Activated naive CD4-positive, alpha-beta T cell (primary cell): ENCODE measurements at places on chromosomes 3 and 15.

GRCh38 chr3:4078903-4079302 is 224.3 kb upstream of the SETMAR start:
- DNase-seq, result no peak

GRCh38 chr3:172094621-172095557 is 55.5 kb downstream of the FNDC3B start:
- no peak for DNase-seq

DNA sequence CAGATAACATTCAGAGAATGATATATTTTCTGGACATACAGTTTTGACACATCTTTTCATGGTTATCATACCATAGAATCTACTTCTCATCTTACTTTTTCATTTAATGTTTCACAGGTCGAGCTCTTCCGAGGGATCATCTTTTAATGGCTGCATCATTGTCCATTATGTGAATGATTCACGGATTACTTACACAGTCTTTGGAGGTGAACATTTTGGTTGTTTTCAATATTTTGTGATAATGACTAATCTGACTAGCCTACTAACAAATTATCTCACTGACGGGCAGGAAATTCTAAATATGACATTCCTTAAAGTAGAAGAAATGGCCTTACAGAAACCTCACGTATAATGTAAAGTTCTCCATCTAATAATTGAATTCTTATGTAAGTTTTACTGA is 209.1 kb upstream of the STRIT1 start:
- DNase-seq, result no peak

DNA sequence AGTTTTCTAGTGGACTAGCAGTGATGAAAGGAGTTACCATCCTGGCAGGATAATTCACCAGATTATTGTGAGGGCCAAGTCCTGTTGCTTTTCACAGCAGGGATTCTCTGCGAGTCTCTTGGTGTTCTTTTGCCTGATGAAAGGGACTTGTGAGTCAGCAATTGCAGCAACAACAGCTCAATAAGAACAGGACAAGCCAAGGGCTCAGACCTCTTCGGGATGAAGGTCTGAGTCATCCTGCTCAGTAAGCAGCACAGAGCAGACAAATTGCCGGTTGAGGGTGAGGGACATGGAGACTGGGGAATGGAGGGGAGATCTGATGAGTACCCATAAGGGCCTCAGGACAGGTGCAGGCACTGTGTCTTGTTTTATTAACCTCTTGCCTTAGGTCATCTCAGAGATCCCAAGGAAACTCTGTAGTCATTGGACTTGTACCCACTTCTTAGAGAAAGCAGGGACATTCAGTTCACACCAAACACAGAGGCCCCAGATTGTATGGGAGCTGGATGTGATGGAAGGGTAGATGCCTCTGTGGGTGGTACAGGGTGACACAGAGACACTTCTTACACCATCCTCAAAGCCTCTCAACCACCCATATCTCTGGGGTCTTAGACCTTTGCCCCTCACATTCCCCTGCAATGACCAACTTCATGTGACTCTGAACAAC is 173.8 kb upstream of the TLE3 start:
- no peak for DNase-seq

GRCh38 chr15:78872155-78872971 is at the start of gene MORF4L1:
Gene MORF4L1 (plus strand): TSS chr15:78872890. CDS start chr15:78873018, 128 bp downstream.
- peak; percentile 89 for DNase-seq

GRCh38 chr15:20344601-20345400 is 196.8 kb downstream of the GOLGA6L6 start:
- no peak for DNase-seq

DNA sequence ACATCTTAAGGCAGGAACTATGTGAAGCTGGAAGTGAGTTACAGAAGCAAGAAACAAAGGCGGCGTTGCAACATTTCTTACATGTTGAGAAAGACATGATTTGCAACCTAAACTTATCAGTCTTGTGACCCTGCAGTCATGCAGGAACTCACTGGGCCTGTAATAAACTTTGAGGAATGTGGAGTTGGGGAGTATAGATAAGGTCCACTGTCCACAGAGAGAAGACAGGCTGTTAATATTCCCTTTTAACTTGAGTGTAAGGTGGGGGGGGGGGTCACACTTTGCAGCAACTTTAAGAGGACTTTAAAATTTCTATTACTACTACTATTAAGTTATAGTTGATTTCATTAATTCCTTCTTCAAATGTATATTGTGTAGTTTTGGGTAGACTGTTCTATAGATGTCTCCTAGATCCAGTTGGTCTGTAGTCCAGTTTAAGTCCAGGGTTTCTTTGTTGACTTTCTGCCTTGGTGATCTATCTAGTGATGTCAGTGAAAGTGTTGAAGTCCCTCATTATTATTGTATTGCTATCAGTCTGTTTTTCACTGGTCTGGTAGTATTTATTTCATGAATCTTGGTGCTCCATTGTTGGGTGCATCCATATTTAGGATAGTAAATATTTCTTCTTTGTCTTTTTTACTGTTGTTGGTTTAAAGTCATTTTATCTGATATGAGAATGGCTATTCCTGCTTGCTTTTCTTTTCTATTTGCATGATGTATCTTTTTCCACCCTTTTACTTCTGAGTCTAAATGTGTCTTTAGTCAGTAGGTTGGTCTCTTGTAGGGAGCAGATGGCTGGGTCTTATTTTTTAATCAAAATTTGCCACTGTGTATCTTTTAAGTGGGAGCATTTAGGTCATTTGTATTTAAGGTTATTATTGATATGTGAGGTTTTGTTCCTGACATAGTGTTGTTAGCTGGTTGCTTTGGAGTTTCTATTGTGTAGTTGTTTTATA is 15.6 kb upstream of the FAM98B start:
- DNase-seq, result no peak

DNA sequence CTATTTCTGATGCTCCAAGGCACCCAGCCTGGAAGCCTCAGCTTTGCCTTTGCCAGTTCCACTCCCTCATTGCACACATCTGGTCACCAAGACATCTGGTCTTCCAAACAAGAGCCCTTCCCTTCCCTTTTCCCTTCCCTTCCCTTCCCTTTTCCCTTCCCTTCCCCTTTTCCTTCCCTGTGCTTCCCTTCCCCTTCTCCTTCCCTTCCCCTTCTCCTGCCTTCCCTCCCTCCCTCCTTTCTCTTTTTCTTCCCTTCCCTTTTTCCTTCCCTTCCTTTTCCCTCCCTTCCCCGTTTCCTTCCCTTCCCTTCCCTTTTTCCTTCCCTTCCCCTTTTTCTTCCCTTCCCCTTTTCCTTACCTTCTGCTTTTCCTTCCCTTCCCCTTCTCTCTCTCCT is 2.4 kb upstream of the CGNL1 start:
- DNase-seq, result no peak

DNA sequence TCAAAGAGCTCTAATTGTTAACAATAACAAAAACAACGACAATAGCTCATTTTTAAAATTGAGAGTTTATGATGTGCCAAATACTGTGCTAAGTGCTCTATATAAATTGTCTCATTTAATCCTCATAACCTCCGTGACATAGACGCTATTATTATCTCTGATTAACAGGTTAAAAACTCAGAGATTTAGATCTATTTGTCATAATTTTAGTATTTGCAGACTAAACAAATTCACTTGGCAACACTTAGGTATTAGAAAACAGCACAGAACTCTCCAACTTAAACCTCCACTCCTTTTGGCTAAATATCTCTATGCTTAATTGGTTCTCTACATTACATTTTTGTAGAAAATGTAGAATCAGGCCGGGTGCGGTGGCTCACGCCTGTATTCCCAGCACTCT is 136.4 kb downstream of the SPATA16 start:
- DNase-seq, result no peak

- DNase-seq, result no peak
Measured at GRCh38 chr3:79367066-79367465, 400.7 kb downstream of the ROBO1 start.

GRCh38 chr3:174776636-174777035 is 82.5 kb upstream of the NAALADL2 start:
- DNase-seq, result no peak

GRCh38 chr15:29071232-29071881 is 185.6 kb downstream of the APBA2 start:
- no peak for DNase-seq

GRCh38 chr3:57803647-57804081 is 47.6 kb downstream of the SLMAP start:
- no peak for DNase-seq

DNA sequence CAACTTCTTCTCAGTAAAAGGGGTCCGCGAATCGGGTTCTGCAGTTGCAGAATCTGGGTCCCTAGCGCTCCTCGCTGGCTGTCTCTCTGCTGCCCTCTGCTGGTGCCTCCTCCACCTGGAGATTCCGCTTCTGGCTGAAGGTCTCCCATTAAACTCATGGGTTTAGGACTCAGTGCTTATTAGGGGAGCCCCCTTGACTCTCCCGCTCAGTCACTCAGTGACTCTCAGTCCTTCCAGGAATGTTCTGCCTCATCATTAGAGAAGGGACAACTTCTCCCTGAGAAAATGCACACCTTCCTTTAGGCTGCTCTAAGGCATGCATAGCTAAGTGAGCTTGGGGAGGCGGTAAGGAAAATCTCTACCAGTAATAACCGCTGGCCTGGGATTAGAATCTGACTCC is 7.1 kb downstream of the CPN2 start:
- DNase-seq, result peak; percentile 67

DNA sequence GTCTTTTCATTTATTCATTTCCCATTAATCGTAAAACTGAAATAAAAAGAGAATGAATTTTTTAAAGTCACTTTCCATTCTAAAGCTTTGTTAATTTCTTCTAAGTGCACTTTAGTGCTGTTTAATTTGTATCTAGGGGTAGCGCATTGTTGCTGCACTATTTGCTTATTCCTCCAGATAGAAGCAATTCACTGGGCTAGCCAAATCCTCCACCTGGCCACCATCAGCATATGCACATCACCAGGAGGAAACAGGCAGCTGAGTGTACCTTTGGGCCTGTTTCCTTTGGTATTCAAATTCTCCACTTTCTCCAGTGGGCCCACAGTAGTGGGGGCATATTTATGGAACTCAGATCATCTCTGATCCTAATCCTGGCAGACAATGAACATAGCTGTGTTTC is 29.8 kb upstream of the CPB1 start:
- no peak for DNase-seq

DNA sequence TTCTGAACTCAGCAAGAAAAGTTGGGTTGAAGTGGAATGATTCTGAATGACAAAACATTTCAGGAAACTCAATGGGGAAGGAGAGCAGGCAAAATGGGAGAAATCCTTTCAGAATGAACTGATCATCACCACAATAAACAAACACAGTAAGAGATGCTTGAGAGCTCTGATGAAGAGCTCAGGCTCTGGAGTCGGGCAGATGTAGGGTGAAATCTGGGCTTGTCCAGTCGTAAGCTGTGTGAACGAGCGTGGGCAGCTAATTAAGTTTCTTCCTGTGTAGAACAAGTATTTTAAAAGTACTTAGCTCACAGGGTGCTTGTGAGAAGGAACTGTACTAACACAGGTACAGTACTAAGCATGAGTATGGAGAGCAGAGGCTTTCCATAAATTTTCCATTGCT is 406.2 kb downstream of the FOXP1 start:
- DNase-seq, result no peak

- no peak for DNase-seq
Measured at GRCh38 chr15:68592054-68592453, 13.3 kb downstream of the CORO2B start.

GRCh38 chr3:6220447-6220846 is 640.5 kb upstream of the GRM7 start:
- no peak for DNase-seq

- DNase-seq, result no peak
Measured at GRCh38 chr15:39937696-39938095, 3.8 kb downstream of the EIF2AK4 start.

- DNase-seq, result no peak
Measured at GRCh38 chr3:97510795-97511194, 253.8 kb upstream of the ARL6 start.

DNA sequence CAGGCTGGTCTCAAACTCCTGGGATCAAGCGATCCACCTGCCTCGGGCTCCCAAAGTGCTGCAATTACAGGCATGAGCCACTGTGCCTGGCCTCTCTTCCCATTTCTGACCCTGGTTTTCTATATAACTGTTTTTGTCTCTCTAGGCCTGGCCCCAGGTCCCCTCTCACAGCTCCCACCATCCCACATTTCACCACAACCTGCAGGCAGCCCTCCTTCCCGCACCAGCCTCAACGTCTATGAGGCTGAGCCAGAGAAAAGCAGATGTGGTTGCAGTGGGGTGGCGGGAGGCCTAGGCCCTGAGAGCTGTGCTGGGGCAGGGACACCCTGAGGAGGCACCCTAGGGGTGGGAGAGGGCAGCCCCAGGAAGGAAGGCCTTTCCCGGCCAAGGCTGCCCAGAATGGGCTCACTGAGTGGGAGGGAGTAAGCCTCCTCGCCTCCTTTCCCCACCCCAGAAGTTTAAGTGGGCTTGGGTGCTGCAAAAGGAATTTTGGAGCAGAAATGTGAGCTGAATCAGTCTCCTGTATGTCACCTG is 99.7 kb downstream of the LSM3 start:
- DNase-seq, result no peak

DNA sequence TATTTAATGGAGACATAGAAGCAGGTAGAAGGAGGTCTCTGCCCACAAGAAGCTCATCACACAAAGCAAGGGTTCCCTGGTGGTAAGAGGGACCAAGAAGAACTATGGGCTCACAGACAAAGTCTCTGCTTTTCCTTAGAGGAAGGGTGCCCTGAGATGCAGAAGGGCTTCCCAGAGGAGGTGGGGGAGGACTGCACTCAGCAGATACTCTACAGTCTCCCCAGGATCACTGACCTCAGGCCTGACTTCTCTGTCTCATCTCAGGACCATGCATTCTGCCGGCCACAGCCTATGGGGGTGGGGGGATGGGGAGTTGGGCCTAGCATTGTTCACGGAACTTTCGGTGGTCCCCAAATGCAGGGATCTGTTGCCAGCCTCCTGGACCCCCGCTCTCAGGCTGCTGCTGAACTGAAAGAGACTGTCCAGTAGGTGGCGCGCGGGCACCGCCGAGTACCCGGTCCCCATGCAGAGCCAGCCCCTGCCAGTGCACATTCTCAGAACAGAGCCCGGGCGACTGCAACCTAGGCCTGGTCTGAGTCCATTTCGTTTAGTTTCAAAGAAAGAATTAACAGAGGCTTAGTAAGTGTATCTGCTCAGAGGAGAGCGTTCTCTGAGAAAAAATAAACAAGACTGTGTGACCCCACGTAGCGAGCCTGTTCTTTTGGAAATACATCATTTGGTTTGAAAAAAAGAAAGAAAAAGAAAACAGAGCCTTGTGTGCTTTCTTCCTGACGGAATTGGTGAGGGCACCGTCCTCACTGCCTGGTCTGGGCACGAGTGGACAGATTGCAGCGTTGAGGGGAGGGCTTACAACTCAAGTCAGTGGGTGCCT is 74.1 kb downstream of the LRTM1 start:
- no peak for DNase-seq

- no peak for DNase-seq
Measured at GRCh38 chr15:52361494-52361893, 65.9 kb upstream of the MYO5C start.

GRCh38 chr3:43345877-43346276 is 59.5 kb downstream of the SNRK start:
- no peak for DNase-seq

GRCh38 chr3:194205675-194206133 is 69.8 kb downstream of the HES1 start:
- no peak for DNase-seq

DNA sequence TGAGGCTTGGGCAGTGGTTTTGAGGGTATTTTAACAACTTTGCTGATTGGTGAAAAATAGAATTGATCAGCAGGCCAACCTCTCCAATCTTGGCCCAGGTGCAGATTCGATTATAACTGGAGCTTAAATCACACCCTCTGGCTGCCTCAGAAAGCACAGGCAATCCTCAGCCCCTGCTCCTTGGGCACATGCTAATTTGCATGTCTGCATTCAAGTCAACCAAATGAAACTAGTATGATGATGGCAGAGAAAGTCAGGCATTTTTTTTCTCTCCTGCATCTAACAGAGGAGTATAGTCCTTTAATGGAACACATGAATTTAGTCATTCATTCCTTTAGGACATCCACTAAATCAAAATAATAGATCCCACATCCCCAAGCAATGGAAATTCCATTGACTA is 16.8 kb upstream of the NMNAT3 start:
- DNase-seq, result no peak
